Erythroblast (primary cell): ENCODE measurements at places on chromosomes 12 and 14.
A peak's percentile ranks its signal among the peaks of the same experiment; 100 is the strongest.

DNA sequence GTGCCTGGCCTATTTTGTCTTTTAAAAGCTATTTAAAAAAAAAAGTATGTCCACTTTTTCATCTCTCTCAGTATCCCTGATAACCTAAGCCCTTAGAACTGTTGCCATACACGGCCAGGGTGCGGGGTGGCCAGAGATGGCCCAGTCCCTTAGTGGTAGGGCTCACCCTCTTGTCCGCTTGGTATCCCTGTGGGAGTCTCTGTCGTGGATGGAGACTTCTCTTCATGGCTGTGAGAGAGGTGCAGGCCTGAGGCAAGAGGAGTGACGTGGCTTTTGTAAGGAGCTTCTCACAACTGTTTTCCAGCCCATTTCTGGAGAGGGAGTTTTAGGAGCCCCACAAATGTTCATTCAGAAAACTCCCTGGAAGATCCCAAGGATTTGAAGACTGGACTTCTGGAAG lies 26.8 kb downstream of the XRCC3 start:
- DNase-seq: no peak

- no peak for DNase-seq
These were observed 250.1 kb upstream of the CAND1 start for GRCh38 chr12:67019070-67019469.

- DNase-seq: no peak
These were observed 47.1 kb downstream of the GALNT9 start for GRCh38 chr12:132282031-132282949.

GRCh38 chr14:55051165-55051422 lies 353 bp upstream of the MAPK1IP1L start:
- no peak for DNase-seq

DNA sequence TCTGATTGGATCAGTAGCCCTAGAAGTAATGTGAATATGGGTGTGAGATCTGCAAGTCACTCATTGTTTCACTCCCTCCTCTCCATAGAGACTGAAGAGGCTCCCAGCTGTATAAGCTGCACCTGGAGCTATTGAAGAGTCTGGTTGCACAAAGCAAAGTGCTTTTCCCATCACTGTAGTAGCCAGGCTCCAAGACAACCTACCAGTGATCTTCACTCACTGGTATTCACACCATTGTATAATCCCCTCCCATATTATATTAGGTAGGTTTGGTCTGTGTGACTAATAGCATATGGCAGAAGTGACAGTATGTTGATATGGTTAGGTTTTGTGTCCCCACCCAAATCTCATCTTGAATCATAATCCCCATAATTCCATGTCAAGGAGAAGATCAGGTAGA lies 64.4 kb downstream of the ZFC3H1 start:
- no peak for DNase-seq

DNA sequence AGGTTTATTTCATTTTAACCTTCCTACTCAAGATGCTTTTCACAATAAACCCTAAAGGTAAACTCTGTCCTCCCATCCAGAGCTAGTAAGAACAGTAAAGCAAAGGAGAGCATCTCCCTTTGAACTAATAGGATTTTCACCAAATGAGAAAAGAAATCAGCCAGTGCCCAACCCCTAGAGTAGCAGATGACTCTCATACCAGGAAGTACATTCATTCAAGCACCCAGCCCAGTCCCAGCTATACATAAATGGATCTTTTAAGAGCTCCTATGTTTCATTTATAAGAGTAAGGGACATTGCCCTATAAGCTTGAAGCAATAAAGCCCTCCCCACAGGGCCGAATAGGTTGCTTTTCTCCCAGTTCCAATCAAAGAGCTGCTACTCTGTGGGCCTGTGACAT lies 7.6 kb downstream of the BAZ2A start:
- no peak for DNase-seq

- DNase-seq: no peak
These were observed 5.2 kb upstream of the GNG2 start for GRCh38 chr14:51855234-51855633.

DNA sequence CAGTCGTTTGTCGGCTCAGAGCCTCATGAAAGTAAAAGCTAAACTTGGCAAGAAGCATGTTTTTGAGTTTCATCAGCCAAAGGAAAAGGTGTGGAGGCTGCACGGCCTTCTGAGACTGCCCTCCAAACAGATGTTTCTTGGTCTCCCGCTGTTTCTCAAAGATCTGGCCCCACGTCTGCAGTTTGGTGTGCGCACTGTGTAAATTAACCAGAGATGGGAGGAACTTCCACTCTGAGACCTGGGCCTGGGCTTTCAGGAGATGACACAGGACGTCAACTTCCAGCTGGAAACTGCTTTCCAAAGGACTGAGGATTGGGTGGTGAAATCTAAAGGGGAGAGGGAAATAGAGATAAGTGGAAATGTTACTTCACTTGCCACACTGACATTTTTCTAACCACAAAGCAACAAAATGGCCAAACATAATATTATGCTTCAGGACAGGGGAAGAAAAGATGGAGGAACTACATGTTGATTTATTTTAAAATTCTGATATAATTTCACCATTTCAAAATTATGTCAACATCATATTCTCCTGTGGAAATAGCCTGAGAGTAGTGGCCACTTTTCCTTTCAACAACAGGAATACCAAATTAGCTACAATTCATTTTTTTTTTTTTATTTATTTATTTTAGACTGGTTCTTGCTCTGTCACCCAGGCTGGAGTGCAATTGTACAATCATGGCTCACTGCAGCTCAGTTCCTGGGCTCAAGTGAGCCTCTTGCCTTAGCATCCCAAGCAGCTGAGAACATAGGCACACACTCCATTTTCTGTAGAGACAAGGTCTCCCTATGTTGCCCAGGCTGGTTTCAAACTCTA lies 27.6 kb downstream of the KICS2 start:
- DNase-seq: no peak

DNA sequence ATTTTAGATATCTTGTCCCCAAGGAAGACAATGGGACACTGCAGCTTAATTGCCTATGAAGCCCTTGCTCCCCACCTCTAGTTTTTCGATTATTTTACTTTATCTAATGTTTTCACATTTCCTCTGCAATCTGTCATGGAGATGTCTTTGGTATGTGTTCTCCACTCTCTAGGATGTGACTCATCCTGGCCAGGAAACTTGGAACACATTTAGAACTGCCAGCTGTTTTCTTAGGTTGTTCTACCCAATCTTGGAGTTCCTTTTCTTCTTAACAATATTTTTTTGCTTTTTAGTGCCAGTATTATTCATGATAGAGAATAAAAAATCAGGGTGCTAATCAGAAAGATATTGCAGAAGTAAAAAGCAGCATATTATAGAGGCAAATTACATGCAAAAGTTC lies 101.7 kb upstream of the CLEC14A start:
- no peak for DNase-seq

GRCh38 chr14:39984323-39984722 lies 552.1 kb upstream of the FBXO33 start:
- no peak for DNase-seq

GRCh38 chr12:121582583-121583333 lies 1.9 kb upstream of the KDM2B start:
- DNase-seq: peak; percentile 43

DNA sequence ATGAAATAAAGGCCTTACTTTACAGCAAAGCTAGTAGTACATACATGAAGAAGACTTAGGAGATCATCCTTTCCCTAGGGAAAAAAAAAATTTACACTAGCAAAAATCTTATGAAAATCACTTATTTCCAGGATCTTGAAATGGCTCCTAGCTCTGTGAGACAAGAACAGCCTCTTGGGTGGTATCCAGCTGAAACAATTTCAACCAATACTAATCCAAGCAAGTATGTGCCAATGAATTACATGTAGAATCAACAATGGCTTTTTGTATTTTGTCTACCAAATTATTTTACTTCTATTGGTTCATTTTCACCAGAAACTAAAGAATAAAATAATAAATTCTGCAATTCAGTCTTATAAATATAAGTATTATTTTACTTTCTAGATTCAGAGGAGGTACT lies 2.7 kb upstream of the SLCO1A2 start:
- no peak for DNase-seq

GRCh38 chr12:125549171-125549570 lies 483.9 kb downstream of the AACS start:
- DNase-seq: no peak

DNA sequence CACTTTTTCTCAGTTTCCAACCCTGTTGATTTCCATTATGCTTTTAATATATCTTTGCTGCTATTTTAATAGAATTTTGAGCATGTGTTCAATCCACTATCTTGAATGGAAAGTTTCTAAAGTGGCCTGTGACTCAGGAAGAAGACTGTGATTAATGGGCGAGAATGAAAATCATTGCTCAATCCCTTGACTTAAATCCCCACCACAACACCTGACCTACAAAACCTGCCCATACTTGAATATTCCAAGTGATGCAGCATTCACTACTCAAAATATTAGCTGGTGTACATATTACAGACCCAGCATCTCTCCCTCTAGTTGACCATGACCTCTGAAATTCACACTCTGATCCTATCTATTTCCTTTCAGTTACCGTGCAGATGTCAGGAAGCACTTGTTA lies 1.3 kb upstream of the OAS3 start:
- no peak for DNase-seq

DNA sequence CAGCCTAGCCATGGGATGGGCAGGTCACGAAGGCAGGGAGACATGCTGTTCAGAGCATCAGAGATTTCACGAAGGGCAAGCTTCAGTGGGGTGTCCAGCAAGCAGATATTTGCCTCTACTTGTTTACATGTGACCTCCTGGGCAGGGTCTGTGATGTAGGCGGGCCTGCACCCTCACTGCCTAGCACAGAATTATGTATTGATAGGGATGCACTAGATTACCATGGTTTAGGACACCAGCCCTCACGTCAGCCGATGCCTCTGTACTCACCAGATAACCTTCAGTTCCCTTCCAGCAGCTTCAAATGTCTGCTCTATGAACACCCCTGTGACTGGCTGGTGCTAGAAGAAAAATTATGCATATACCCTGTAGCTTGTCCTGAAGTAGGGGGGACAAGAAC lies 5.1 kb upstream of the EIF5 start:
- peak; percentile 78 for DNase-seq

DNA sequence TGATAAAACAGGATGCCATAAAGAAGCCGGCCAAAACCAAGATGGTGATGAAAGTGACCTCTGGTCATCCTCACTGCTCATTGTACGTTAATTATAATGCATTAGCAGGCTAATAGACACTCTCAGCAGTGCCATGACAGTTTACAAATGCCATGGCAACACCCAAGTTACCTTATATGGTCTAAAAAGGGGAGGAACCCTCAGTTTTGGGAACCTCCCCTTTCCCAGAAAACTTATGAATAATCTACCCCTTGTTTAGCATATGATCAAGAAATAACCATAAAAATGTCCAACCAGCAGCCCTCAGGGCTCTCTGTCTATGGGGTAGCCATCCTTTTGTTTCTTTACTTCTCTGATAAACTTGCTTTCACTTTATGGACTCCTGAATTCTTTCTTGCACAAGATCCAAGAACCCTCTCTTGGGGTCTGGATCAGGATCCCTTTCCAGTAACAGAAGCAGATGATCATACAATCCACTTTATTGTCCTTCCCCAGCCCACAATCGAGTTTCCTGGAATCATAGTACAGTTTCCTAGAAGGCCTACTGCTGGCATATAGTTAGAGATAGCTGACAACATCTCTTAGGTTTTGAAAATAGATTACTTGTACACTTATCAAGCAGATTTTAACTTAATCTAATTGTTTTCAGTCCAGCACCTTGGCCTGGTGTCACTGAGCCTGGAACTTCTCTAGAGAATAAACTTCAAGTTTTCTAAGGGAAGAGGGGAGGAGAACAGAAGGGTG lies 266.7 kb upstream of the HMGA2 start:
- DNase-seq: peak; percentile 54

- no peak for DNase-seq
These were observed 86.2 kb downstream of the HELB start for GRCh38 chr12:66388517-66388916.

DNA sequence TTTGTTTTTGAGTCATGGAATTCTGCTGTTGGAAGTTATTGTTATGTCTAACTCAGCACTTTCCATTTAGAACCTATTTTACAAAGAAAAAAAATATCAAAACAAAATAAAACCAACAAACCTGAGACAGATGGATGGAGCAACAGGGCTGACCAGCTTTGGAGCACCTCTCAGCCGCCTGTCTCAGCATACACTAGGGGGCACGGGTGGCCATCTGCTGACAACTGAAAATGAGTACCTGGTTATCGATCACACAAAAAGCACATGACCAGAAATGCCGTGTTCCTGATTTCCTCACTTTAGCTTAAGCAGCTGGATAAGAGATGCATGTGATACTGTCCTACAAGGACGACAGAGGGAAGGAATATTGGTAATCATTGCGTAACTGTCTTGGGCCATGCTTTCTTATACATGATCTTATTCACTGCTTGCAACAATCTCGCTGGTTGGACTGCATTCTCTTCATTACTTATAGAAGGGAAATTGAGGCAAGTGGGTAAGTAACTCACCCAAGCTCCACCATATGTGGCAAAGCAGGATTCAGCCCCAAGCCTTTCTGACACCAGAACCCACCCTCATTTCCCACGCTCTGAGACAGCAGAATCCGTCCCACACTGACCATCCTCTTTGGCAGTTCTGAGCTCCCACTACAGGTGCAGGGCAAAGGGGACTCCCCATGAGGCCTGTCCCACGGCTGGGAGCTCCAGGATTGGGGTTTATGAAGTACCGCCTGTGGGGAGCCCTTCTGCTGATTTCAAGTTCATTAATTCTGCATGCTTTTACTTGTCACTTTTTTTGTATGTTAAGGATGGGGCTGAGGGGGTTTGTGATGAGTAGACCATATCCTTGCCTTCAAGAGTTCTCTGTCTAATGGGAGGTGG lies 43.5 kb downstream of the C14orf132 start:
- no peak for DNase-seq
